Activated T-cell treated with anti-CD3 and anti-CD28 coated beads for 4 hours (primary cell): ENCODE measurements at places on chromosomes 1 and 21.

DNA sequence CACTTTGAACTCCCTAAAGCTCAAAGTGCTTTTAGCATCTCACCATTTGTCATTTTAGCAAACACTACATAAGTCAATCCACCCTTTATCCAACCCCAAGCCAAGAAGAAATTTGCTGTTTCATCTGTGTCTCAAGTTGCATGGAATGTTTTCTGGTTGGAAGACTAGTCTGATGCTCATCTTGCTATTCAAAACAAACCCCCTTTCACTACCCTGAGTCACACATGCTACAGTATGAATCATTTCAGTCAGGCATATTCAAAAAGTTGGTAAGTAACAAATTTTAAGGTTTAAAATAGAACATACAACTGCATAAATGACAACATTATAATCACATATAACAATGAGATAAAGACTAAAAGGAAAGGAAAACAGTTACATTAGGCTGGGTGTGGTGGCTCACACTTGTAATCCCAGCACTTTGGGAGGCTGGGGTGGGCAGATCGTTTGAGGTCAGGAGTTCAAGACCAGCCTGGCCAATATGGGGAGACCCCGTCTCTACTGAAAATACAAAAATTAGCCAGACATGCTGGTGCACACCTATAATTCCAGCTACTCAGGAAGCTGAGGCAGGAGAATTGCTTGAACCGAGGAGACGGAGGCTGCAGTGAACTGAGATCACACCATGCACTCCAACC, 38.7 kb downstream of the DSTYK start:
- DNase-seq = no peak

DNA sequence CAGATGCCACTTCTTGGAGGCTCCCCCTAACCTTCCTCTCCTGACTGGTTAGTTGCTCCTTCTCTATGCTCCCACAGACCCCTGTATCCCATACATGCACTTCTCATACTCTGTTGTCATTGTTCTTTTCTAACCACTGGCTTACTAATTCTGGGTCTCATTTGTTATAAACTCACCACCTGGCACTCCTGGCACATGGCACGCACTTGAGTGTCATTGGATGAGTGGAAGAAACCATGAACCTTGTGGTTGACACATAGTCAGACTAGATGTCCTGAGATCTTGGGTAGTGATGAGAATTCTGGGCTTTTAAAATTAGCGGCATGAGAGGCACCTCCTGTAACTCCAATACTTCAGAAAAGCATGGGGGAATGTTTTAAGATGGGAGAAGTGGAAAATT, 49.3 kb downstream of the TRIM62 start:
- no peak for DNase-seq

- no peak for DNase-seq
Observed at GRCh38 chr1:87505391-87505983, 176.8 kb downstream of the LMO4 start.

- DNase-seq = no peak
Observed at GRCh38 chr1:53511933-53512806, 53.0 kb downstream of the DMRTB1 start.

- no peak for DNase-seq
Observed at GRCh38 chr1:99704356-99704816, 58.5 kb downstream of the PALMD start.

- DNase-seq = no peak
Observed at GRCh38 chr1:217457016-217457415, 173.9 kb downstream of the GPATCH2 start.

DNA sequence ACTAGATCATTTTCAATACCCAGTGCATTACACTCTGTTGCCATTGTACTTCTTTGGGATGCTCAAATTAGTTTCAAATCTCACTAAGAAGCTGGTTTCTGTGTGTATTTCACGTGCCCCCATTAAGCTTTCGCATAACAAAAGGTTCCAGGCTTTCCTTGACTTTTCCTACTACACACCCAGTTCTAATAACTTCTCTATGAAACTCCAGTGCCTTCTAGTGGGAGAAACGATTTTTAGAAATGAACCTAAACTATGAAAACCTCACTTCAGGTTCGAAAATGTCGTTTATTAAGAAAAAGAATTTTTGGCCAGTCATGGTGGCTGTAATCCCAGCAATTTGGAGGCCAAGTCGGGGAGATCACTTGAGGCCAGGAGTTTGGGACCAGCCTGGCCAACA, 2.8 kb downstream of the CFHR4 start:
- DNase-seq = no peak

DNA sequence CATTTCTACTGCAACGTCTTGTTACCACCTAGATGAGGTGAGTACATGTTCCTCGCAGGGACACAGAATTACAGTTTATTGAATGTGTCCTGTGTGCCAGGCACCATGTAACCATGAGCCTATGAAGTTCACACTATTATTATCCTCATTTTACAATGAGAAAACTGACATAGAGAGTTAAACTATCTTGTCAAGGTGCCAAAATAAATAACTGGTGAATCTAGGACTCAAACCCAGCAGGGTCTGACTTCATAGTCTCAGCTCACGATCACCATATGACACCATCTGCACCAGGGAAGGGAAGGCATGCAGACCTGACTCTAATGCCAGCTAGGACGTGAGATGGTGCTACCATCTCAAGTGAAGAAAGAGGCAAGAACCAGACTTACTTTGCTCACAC, 2.4 kb downstream of the SELE start:
- no peak for DNase-seq

GRCh38 chr1:145926686-145927062, 610 bp downstream of the RBM8A start:
- DNase-seq = peak; percentile 40

DNA sequence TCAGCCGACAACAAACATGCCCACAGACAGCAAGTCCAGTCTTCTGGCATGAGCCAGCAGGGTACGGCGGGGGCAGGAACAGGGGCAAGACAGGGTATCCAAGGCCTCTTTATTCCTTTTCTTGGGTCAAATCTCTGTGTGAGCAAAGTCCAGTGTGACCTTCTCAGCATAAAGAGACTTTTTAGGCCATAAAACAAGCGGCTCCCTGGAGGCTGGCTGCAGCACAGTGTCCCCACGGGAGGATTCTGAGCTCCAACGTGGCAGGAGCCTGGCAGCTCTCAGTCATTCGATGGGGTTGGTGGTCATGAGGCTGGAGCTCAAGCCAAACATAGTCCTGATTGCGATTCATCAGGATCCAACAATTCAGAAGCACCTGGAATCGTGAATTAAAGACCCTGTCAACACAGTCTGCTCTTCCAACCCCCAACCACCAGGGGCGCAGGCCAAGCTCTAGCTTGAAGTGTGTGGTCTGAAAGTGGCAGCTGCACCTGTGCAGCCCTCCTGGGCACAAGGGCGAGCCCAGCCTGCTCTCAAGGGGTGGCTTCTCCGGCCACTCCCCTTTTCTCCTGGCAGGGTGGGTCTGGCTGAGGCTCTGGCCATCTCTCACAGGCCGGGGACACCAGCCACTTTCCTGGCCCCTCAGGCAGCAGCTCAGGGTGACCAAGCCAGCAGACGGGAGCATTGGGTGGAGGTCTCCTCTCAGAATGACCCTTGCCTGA, 62.1 kb downstream of the SLC66A1 start:
- DNase-seq = no peak

DNA sequence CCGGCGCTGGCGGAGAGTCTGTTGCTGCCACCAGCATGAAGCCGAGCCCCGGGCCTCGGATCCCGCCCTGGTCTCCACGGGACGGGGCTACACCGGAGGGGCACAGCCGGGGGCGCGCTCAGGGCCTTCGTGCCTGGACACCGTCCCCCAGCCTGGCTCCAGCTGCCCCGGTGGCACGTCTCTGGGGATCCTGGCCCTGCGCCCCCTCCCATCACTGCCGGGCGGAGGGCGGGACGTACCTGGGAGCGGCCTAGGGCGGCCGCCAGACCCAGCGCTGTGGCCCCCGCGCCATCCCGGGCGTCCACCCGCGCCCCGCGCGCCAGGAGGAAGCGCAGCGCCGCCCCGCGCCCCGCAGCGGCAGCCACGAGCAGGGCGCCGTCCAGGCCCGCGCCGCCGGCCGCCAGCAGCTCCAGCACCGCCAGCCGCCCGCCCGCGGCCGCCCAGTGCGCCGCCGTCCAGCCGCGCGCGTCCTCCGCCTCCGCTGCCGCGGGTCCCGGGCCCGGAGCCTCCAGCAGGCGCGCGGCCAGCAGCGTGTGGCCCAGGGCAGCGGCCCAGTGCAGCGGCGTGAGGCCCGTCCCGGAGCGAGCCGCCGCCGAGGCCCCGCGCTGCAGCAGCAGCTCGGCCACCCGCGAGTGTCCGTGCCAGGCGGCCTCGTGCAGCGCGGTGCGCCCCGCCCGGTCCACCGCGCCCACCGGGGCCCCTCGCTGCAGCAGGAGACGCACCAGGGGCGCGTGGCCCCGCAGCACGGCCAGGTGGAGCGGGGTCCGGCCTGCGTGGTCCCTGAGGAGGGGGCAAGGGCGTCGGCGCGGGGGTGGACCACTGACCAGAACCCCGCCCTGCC, 1.0 kb downstream of the ANKRD65 start:
- no peak for DNase-seq

- no peak for DNase-seq
Observed at GRCh38 chr21:33255404-33255803, 10.8 kb upstream of the IL10RB start.

- DNase-seq = no peak
Observed at GRCh38 chr1:116288201-116288598, 84.8 kb upstream of the ATP1A1 start.

DNA sequence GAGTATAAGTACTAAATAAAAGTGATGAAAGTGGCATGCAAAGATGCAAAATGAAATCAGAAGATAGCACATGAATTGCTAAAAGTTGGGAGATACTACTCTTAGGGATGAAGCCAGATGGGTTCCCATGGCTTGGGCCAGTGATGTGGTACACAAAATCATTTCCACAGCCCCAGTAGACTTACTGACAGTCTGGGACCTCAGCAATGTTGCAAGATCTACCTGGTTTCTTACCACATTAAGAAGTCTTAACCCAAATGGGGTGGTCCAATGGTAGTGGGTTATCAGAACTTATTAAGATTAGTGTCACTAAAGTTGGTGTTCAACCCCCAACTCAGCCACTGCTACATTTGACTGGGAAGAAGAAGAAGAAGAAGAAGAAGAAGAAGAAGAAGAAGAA, 227.7 kb upstream of the IRF2BP2 start:
- DNase-seq = no peak

DNA sequence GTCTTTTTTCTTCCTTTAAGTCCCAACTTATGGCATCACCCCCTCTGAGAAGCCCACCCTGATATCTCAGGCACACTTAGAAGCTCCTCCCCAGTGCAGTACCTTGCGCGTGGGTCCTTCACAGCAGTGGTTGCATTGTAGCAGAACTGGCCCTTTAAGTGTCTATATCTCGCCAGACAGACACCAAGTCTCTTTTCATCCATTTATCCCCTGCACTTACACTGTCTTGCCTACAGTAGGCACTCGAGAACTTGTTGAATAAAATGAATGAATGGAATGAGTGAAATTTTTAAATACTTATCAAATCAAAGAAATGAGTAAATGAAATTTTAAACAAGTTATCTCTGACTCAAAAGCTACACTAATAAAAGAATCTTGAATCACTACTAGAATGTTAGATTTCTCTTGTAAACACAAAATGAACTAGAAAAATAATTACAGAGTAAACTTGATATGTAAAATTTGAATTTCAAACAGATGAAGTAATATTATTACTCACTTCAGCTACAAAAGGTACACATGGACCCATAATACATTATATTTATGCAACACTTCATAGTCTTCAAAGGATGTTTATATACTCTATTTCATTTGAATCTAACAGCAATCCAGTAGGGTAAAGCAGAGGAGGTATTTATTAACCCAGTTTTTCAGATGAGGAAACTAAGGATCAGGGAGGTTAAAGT, 54.7 kb upstream of the MAN1A2 start:
- DNase-seq = no peak

DNA sequence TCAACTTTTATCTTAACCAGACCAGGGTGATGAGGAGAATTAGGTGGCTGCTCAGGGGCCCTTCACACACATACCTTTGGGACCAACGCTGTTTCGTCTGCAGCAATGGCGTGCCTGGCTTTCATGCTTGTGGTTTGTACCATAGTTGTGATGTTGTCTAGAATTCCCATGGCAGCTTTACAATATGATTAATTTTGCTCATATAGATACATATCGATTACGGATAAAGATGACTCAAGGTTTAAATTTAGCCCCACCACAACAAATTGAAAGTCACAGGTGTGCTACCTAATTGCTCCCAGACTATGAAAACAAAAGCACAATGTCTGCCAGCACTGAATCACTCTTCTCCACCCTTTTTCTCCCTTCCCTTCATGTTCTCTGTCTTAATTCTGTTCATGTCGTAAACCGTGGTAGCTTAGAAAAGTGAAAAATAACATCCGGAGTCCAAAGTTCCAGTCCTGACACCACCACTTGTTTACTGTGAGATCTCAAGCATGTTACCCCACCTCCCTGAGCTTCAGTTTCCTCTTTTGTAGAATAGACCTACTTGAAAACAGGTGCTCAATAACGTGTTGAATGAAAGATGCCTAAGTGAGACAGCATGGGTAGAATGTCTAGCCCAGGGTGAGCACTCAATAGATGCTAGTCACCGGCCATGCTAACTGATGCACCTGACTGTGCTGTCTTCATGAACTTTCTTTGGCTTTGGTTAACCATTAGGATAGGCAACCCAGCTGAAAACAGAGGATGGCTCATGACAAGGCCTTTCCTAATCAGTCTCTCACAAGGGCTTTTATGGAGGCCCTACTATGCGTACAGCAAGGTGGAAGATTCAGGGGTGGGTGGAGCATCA, 22.1 kb upstream of the JUN start:
- DNase-seq = no peak

GRCh38 chr1:225044258-225044657, 114.8 kb downstream of the DNAH14 start:
- no peak for DNase-seq

GRCh38 chr1:103509250-103509649, 16.2 kb upstream of the RNPC3 start:
- DNase-seq = no peak

DNA sequence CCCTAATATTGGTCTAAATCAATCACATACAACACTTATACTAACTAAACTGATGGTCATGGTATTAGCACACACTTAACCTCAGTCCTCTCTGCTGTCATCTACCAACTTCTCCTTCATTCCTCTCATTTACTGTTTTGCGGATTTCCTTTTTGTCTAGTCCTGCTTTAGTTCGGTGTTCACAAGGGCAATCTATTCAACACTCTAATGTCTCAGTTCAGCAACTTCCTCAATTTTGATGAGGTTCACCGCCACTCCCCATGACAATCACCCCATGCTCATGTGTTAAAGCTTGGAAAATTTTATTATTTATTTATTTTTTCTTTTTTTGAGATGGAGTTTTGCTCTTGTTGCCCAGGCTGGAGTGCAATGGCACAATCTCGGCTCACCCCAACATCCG, 301.1 kb downstream of the PTPRC start:
- DNase-seq = no peak

- DNase-seq = no peak
Observed at GRCh38 chr1:205256951-205257625, 29.3 kb downstream of the TMCC2 start.

GRCh38 chr1:209704584-209704983, at the start of gene HSD11B1:
Gene HSD11B1 (plus strand): TSS chr1:209704846. CDS start chr1:209704943, 97 bp downstream.
- DNase-seq = no peak

GRCh38 chr1:115293006-115293405, 45.0 kb downstream of the NGF start:
- DNase-seq = no peak
